ENCODE measurements at places on chromosomes 7 and 10.

GRCh38 chr7:92498557-92498956, 20.8 kb upstream of the ERVW-1 start:
- DNase-seq = no peak

- DNase-seq = no peak
Observed at GRCh38 chr10:69483963-69484362, 32.7 kb downstream of the TSPAN15 start.

GRCh38 chr10:816958-817357, 114.5 kb downstream of the LARP4B start:
- no peak for DNase-seq

- peak; percentile 13 for DNase-seq
Observed at GRCh38 chr10:33010132-33011037, 52.4 kb upstream of the ITGB1 start.

DNA sequence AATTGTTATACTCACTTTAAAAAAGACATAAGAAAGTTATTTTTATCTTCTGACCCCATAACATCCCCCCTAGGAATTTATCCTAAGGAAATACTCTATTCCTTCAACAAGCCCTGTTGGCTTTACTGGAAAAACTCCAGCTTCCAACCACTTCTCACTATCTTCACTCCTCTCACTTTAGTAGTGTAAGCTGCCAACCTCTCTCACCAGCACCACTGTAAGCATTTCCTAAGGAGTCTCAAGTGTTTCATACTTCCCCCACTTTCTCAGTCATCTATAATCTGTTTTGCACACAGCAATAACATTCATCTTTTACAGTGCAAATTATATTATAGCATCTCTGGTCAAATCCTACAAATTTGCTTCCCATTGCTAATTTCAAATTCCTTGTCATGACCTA, 45.8 kb downstream of the GPR85 start:
- DNase-seq = no peak

Data from T-helper 9 cell (primary cell).